ENCODE measurements at places on chromosomes 5 and 9.

- DNase-seq: no peak
Measured at GRCh38 chr5:72189146-72189545, 81.9 kb downstream of the MAP1B start.

DNA sequence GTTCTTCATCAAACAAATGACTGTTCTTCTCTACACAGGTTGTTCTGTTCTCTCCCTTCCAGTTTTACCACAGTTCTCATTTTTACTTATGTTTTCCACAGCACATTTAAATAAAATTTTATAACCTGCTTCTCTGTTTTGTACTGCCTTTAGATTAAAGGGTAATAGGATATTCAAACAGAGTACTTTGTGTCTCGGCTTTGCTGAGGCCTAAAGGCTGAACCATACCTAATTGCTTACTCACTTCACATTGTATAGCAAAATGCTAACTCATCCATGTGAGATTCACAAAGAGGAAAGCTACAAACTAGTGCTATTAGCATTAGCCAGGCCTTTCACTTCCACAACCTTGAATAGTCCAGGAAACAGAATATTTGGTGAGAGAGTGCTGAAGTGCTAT lies 200.3 kb downstream of the TRPM3 start:
- DNase-seq: no peak

GRCh38 chr5:91345461-91345860 lies 37.7 kb downstream of the ARRDC3 start:
- no peak for DNase-seq

DNA sequence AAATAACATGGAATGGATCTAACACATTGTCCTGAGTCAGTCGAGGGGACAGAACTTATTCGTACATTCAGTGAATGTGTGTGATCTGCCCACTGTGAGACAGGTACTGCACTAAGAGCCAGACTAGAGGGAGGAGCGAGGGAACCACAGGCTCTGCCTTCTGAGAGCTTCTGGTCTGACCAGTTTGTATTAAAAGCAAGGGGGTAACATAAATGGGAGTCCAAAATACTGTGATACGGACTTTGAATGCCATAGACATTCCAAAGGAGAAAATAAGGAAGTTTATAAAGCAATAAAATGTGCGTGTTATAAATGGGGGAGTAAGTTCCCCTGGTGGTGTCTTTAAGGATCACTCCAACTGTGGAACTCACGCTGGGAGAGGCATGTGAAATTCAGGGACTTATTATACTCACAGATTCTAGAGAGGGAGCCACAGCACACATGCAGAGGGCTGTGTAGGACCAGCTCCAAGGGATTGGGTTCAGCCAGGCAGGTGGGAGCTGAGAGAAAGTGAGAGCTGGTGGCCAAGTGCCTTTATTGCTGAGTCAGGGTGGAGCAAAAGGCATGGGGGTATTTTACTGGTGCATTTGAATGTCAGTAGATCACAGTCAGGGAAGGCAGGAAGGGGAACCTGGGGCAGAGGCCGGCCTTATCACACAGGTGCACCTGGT lies 186.5 kb upstream of the WWC1 start:
- no peak for DNase-seq

DNA sequence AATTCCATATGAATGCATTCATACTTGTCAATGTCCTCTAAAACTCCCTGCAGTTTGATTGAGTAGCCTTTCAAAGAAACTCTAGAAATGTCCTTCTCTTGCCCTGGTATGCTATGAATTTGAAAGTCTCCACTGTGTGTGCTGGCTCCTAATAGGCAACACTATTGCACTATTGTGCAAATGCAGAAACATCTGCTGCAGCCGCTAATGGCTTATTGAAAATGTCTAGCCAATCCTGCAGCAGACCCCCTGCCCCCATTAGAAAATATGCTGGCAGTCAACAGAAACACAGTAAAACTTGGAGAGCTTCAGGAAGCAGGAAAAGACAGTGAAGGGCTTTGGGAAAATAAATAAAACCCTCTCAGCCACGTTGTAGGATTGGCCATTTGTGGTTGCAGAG lies 87.3 kb upstream of the GRAMD2B start:
- no peak for DNase-seq

GRCh38 chr5:120254385-120254784 lies 209.7 kb upstream of the PRR16 start:
- DNase-seq: no peak

DNA sequence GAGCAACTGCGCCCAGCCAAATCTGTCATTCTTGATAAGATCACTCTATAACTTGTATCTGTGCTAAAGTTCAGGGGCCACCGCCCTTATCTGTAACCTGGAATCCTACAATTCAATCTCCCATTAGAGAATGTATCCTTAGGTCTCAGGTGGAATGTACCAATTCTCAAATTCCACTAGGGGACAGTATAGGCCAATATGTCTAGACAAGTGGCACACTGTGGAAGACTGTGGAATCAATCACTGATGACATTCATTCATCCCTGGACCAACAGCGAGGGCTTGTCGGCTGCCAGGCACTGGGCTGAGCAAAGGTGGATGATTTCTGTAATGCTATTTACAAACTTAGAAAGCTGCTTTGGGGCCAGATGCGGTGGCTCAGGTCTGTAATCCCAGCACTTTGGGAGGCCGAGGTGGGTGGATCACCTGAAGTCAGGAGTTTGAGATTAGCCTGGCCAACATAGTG lies 28.7 kb upstream of the MEGF9 start:
- DNase-seq: no peak

- no peak for DNase-seq
Measured at GRCh38 chr9:72220589-72220988, 71.3 kb downstream of the GDA start.

GRCh38 chr9:94767331-94768072 lies 41.0 kb downstream of the AOPEP start:
- DNase-seq: no peak

- DNase-seq: no peak
Measured at GRCh38 chr9:90904706-90905478, 103.3 kb downstream of the SYK start.

DNA sequence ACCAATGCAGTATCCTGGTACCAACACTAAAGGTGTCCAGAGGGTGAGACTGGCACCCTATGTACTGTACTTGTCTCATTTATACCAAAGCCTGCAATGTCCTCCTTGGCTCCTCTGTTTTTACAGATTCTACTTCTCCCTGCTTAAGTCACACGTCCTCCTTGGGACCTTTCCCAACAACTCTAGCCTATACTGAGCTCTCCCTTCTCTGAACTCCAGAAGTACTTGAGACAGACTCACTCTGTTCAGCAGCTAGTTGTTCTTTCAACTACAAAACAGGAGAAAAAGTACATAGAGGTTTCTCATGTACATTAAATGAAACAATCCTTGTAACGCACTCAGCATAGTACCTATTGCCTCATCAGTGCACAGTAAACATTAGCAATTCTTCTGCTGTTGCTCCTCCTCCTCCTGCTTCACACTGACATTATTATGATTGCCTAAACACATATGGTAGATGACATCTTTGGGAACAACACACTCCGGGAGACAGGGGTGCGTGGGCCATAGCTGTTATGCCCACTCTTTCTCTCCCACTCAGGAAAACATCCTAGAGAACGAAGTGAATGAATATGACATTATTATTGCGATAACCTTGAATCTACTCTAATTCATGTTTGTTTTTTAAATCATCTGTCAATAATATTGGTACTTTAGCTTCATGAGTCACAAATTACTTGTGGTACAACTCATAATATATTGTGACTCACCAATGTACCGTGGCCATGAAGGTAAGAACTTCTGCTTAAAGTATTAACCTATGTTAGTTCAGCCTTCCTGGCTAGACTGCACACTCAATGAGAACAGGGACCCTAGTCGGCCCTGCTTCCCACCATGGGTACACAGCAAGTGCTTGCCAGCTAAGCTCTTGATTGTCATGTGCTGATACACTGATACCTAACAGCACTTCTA lies 180.3 kb upstream of the ADRA1B start:
- DNase-seq: no peak

GRCh38 chr5:91361790-91362189 lies 21.3 kb downstream of the ARRDC3 start:
- DNase-seq: no peak

DNA sequence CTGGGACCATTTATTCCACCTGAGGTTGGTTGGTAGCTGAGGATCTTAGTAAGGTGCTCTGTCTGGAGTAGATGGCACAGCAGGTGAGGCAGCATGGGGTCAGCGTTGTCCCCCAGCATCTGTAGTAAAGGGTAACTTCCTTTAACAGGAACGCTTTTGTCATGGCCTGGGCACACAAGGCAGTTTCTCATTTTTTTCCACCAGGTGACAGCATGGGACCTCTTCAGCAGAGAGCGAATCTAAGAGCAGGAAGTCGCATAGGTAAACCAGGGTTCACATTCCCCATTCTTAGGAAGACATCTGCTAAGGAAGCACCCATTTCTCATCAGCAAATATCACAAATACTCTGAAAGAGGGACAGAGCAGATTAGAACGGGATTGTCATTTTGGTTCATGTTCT lies 56.5 kb downstream of the GPR107 start:
- DNase-seq: no peak

DNA sequence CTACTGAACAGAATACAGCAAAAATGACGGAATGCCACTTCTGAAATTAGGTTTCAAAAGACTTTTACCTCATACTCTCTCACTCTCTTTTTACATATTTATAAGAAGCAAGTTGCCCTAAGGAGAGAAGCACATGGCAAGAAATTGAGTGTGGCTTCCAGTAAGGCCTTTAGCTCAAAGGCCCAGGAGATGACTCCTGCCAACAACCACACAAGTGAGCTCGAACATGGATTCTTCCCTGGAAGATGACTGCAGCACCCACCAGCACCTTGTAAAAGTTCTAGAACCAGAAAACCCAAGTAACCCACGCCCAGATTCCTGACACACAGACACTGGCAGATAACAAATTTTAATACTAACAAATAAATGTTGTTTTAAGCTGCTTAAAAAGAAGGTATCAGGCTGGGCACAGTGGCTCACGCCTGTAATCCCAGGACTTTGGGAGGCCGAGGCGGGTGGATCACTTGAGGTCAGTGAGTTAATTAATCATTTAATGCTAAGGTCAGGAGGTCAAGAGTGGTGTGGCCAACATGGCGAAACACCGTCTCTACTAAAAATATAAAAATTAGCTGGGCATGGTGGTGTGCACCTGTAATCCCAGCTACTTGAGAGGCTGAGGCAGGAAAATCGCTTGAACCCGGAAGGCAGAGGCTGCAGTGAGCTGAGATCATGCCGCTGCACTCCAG lies 17.0 kb downstream of the PTBP3 start:
- DNase-seq: no peak

- DNase-seq: no peak
Measured at GRCh38 chr5:139912804-139913203, 117.2 kb downstream of the PSD2 start.

DNA sequence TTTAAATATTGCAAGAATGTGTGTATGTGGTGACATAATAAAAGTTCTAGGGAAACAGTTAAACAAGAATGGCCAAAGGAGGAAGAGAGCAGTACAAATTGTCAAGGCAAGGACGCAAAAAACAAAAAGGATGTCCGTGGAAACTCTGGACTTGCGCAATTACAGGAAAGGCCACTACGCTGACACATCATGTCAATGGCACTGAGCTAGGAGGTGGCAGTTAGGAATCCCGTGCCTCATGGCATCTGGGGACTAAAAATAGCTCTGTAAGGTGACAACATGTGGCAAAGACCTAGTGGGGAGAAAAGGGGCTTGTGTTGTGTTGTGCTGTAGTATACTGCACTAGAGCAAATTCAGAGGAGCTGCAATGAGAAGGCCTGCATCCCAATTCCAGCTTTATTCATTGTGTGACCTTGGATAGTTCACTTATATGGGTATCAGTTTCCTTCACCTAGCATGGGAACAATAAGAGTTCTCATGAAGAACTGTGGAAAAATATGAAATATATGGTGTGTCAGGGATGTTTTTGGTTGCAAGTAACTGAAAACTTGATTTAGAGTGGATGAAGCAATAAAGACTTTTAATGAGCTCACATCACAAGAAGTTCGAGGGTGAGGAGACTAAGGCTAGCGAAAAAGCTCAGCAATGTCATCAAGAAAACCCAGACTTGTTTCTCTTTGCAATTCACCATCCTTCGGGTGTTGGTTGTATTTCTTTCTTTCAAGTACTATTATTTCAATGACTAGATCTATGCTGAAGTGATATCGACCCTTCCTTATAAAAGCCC lies 124.1 kb upstream of the STC2 start:
- no peak for DNase-seq

DNA sequence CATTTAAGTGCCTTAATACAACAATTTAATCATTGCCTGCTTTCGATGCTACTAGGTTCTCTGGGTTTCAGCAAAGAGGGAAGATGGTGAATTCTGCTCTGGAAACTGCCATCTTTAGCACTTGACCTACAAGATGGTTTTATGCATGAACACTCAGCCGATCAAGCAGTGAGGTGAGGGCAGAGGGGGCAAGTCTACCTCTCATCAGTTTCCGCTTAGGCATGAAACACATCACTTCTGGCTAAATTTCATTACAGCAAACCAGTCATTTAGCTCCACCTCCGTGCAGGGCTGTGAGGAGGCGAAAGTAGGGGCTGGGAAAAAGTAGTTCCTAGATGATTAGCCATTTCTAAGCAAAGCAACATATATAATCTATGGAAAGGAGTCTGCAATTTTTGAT lies 1018.0 kb downstream of the CDH18 start:
- no peak for DNase-seq

DNA sequence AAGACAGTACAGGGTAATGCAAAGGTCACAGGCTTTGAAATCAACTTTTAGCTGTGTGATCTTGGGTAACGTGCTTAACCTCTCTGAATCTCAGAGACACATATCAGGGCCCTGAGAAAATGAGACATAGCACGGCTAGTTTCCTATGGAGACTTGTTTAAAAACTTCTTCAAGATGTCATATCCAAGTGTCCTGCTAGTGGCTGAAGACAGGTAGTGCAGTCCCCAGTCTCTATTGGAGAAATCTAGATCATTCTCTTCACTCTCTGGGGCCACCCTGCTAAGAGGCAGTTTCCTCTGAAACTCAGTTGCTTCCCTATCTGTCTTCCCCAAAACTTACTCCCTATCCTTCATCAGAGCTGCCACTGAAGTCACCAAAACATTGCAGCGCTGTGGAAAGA lies 30.3 kb upstream of the GRXCR2 start:
- no peak for DNase-seq

- no peak for DNase-seq
Measured at GRCh38 chr5:101520417-101520816, 617.3 kb upstream of the ST8SIA4 start.
